ENCODE measurements at places on chromosomes 16 and 17.

GRCh38 chr17:47335101-47335936, 11.6 kb downstream of the EFCAB13 start:
- no peak for DNase-seq

DNA sequence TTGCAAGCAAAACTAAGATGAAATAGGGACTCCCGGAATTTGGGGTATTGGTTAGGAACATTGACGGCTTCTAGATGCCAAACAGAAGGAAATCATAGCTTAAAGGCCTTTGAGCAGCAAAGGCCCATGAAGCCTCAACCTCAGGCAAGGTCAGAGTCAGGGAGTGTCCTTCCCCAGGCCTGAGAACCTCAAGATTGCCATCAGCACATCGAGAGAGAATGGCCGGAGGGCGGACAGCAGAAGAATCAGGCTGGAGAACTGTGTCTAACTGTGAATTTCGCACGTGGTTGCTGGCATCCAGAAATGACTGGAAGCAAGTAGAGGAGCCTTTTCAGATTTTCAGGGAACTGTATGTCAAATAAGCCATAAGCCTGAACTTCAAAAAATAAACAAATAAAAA, 24.8 kb upstream of the ANKRD40CL start:
- DNase-seq: no peak

DNA sequence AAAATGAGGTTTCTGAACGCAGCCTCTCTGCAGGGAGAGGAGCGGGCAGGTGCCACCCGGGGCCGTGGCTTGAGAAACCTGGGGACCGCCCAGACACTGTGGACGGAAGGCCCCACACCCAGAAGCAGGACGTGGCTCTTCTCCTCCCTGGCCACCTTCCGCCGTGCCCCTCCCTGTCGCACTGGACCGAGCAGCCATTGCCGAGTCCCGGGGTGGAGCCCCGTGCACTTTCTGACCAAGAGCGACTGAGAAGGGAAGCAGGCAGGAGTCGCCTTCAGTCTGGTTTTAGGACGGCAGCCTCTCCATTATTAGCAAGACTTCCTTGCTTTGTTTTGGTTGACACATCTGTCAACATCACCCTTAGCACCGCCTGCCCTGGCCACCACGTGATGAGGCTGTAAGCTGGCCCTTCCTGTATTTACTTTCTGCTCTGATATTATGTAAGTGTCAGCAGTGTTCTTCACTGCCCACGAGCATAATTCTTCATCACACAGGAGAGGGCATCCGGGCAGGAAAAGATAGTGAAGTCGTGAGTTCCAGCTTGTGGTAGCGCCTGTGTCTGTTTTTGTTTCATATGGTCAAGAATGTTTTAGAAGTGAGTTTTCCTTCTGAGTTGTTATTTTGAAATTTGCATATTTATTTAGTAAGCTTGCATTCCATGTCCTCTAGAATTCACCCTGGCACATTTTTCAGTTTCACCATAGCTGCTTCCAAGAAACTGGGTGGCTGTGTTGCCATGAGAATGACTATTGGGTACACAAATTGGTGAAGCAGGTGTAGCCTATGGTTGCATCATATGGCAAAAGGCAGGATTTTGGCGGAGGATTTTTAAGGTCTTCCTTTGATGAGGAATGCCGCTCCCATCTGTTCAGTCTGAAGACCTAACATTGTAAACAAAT, 1.0 kb downstream of the HERPUD1 start:
- peak; percentile 70 for DNase-seq

DNA sequence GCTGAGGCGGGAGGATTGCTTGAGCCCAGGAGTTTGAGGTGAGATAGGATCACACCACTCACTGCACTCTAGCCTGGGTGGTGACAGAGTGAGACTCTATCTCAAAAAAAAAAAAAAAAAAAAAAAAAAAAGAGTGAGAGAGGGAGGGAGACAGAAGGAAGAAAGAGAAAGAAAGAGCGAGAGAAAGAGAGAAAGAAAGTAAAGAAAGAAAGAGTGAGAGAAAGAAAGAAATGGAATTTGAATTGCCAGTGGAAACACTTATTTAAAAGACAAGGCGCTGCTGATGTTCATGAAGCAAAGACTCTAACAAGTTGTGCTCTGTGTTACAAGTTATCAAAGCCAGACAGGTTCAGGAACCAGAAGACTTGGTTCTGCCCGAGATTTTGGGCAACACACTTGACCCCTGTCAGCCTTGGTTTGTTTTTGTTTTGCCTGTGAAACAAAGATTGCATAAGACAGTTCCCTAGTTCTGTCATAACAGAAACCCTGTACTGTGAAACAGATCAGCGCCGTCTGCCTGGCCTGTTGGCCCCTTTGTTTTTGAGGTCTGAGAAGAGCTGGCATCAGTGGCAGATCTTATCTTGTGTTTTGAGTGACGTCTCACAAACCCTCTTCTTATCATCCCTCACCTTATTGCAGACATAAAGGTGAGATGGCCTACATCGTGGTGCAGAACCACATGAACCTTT, 55.4 kb upstream of the ENDOV start:
- no peak for DNase-seq

GRCh38 chr17:75476271-75476671, 19.8 kb downstream of the TMEM94 start:
- no peak for DNase-seq

DNA sequence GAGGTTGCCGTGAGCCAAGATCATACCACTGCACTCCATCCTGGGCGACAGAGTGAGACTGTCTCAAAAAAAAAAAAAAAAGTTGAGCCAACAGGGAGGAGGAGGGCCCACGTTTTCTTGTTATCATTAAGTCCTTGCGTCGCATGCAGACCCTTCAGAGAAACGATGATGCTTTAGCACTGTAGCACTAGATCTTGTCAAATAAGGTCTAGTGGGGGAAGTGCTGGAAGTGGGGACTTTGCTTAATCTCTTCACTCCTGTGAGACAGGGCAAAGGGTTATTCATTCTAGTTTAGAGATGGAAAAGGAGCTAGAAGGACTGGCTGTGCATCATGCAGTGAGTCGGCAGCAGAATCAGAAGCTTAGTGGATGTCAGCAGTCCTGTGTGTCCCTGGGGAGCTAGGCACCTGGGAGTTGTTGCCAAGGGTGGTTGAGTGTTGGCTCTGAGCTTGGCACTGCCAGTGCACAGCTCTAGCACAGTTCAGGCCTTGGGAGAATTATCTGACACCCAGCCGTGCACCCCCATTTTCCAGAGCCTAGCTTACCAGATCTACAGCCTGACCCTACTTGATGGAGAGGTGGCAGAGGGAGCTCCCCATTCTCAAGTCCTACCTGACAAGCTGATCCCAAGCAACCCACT, 33.4 kb upstream of the TBX2 start:
- DNase-seq: no peak

DNA sequence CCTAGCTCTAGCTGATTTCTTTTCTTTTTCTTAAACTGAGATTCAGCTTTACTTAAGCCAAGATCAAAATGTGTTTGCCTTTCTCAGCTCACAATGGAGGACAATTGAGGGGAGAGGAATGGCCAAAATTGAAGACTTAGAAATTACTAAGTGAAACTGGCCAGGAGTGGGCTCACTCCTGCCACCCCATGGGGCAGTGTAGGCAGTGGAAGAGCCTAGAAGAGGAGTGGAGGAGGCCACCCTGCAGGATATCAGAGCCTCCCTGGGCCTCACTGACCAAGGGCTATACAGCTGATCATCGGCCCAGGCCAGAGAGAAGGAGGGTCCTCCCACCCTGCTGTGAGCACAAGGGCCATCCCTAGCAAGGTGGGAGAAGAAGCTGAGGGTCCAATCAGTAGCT, 119.8 kb downstream of the CCT6B start:
- DNase-seq: peak; percentile 10

GRCh38 chr17:74415608-74416396, 16.1 kb upstream of the GPRC5C start:
- DNase-seq: no peak

Data from OCI-M1 (cell line).